HFFc6 (cell line): ENCODE measurements at places on chromosomes 1 and 21. TPM values are rescaled to one million over a fixed set of nuclear protein-coding genes. Genes with fewer than 3 reads are reported as not detected.
A peak's percentile ranks its signal among the peaks of the same experiment; 100 is the strongest.

ANKRD65 gene
- total RNA-seq: 0.14 TPM in 1 of 3 replicates, not detected in the others

GRCh38 chr1:110235181-110235833 is 25.2 kb downstream of the KCNC4 start:
- no peak for DNase-seq

CD101 gene
- total RNA-seq: not detected in 3 replicates

- DNase-seq: no peak
Observed at GRCh38 chr1:24892188-24893153, 37.6 kb downstream of the RUNX3 start.

- no peak for DNase-seq
Observed at GRCh38 chr1:57329001-57329527, 94.8 kb downstream of the DAB1 start.

DNA sequence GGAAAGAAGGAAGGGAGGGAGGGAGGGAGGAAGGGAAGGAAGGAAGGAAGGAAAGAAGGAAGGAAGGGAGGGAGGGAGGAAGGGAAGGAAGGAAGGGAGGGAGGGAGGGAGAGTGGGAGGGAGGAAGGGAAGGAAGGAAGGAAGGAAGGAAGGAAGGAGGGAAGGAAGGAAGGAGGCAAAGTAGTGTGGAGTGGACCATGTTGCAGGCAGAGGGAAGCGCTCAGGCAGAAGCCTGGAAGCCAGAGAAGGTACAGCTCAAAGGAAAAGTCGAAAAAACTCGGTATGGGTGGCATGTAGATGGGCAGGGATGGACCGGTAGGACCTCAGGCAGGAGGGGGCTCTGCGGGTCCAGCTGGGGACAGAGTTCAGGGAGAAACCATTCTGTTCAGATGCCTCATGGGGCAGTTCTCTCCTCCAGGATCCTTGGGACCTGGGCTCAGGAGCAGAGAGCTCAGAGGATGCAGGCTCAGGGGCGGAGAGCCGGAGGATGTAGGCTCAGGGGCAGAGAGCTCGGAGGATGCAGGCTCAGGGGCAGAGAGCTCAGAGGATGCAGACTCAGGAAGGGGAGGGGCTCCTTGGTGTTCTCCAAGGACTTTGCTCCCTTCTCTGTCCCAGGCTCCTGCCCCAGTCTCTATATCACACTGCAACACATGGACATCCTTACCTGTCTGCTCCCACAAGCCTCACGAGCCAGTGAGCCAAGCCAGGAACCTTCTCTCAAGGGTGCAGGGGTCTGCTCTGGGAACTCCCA is 13.6 kb upstream of the PADI3 start:
- DNase-seq: no peak

F13B gene
- not detected in 3 replicates for total RNA-seq

GRCh38 chr21:34043333-34043732 is 30.0 kb upstream of the MRPS6 start:
- no peak for DNase-seq

DNA sequence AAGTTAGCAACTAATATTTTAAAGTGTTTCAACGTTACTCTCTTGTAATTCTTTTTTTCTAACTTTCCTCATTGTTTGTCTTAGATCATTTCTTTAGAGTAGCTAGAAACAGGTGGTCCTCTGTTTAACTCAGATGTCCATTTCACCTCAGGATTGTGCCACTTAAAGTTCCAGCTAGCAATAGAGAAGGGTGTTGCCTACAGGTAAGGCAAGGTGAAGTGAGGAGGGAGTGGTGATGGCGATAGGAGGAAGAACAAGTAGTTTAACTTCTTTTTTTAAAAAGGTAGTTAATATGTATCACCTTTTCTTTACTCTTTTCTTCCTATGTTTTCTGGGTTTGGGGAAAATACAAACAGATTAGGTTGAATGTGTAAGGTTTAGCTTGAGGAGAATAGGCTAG is 44.4 kb downstream of the ABCD3 start:
- no peak for DNase-seq

SLC35F3 gene
- total RNA-seq: 0.21 to 0.53 TPM (median 0.48 TPM) in 3 replicates

GRCh38 chr21:42356046-42356445 is 5.3 kb upstream of the TFF2 start:
- no peak for DNase-seq

SLC25A44 gene
- 22.4 to 24.1 TPM (median 22.9 TPM) in 3 replicates for total RNA-seq

DNA sequence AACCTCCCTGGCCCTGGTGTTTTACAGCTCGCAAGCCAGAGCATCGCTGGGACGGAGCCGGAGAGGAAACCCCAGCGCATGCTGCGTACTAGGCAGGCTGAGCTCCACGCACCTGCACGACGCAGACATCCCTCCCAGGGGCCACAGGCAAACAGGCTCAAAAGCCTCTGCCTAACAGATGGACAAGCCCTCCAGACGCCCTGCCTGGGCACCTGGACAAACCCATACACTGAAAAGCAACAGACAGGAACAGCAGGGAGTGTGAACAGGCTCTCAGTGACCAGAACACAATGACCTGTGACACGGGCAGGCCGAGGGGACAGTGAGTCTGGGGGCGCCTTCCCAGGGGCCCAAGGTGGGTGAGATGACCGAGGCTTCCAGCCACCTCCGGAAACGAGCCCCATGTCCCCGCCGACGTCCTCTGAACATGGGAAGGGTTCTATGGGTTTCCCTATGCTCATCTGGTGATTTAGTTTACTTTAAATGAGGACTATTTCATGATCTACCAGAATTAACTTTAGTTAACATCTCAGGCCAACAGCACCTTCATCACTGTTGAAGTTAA is 40.3 kb downstream of the NPHP4 start:
- DNase-seq: no peak

DNA sequence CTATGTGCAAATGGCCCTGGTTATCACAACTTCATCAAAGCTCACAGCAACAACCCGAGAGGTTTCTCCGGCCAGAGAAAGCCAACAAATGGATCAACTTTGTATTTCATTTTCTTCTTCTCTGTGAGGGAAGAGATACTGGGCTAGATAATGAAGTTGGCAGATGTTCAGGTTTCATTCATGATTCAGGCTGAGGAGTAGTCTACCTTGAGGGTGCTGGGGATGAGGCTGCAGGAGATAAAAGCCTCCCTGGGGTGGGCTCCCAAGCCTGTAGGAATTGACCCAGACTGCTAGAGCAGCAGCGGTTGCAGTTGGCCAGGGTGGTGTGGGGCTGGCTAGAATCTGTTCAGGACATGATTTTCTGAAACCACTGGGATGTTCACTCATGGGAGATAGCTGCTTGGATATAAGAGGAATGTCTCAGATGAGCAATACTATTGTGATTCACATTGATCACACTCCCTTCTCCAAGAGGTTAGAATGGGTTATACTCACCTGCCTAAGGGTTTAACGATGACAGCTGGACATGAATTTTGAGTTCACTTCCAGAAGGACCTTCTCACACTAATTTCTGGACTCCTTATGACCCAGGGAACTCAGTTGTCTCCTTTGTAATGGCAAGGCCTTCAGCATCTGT is 64.0 kb downstream of the SYT6 start:
- no peak for DNase-seq

GRCh38 chr1:181128592-181129497 is 40.3 kb downstream of the IER5 start:
- no peak for DNase-seq

GRCh38 chr1:186775881-186776560 is 52.7 kb upstream of the PLA2G4A start:
- no peak for DNase-seq

CFHR2 gene
- total RNA-seq: not detected in 3 replicates

- DNase-seq: no peak
Observed at GRCh38 chr1:111735858-111736544, 3.2 kb downstream of the INKA2 start.

GRCh38 chr1:20848162-20848561 is 61.1 kb upstream of the HP1BP3 start:
- no peak for DNase-seq

GRCh38 chr21:44353191-44353970 is at the start of gene TRPM2:
TRPM2 (plus strand) TSS chr21:44353621; CDS start chr21:44353701, 80 bp downstream.
- no peak for DNase-seq

IRF2BP2 gene
- total RNA-seq: 60.9 to 87.1 TPM (median 64.9 TPM) in 3 replicates

GRCh38 chr21:43824333-43825241 is 35.2 kb downstream of the RRP1 start:
- peak; percentile 61 for DNase-seq

DNA sequence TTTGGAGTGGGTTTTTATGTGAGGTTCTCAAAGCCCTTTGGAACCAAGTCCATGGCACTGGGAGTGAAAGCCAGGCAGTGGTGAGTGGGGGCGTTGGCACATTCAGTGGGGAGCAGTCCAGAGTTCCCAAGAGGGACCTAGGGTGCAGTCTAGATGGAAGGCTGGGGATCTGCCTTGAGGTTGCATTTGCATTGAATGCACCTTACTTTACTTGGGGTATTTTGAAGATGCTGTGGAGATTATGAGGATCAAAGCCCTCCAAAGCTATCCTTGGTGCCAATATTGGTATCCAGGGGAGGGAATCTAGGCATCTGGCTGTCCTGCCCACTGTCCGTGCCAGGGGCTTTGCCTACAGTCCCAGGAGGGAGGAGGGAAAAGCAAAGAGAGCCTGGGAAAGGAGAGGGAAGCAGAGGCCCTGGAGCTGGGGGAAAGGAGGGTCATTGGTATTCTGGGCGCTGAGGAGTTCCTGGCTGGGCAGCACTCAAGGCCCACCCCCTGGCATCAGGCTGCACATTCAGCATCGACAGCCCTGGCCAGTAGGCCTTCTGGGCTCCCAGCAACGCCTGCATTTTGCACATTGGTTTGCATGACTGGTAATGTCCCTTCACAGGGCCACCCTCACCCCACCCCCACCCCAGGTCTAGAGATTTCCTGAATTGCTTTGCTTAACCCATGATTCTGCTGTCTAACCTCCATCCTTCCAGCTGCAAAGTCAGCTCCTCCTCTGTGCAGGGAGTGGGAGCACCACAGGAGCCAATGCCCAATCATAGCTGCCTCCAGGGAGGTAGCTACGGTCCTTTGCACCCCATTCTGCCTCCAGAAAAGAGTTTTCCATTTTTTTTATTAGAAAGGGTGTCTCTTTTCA is 843 bp upstream of the BCAN start:
- no peak for DNase-seq

DNA sequence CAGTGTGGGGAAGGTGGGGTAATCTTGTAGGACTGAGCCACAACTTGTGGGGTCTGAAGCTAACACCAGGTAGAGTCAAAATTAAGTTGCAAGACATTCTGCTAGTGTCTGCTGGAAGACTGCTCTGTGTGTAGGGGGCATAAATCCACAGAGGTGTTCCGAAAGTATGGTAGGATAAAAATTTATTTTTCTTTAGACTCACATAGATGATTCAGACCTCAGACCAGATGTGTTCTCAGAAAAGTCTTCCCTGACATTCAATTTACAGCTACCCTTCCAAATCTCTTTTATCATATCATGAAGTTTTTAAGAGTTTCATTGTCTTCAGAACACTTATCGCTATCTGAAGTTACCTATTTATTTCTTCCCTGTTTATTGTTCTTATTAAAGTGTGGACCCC is 21.3 kb downstream of the DUSP10 start:
- no peak for DNase-seq
